ENCODE measurements at places on chromosomes 7 and 10.

- DNase-seq: no peak
Measured at GRCh38 chr10:72694476-72695369, 2.8 kb downstream of the MCU start.

DNA sequence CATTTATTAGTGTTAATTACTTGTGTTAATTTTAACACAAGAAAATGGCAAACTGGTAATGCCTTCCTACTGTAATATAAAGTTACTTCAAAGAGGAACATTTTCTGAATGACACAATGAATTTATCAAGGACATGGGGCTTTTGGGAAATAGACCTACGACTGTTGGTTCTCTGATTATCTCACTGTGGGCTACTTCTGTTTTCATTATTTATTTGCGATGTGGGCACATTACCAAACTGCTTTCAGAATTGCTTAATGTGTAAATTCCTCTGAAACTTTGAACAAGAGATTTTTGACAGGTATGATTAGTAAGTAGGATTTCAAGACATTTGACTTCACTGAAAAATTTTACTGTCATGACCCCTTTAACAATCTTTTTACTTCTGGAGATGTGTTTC lies 535.6 kb downstream of the CNTNAP2 start:
- no peak for DNase-seq

GRCh38 chr7:30344513-30344912 lies 60.1 kb downstream of the ZNRF2 start:
- DNase-seq: no peak

- DNase-seq: no peak
Measured at GRCh38 chr7:20991544-20991943, 204.9 kb upstream of the SP8 start.

GRCh38 chr7:27409776-27410175 lies 167.2 kb downstream of the EVX1 start:
- DNase-seq: no peak

DNA sequence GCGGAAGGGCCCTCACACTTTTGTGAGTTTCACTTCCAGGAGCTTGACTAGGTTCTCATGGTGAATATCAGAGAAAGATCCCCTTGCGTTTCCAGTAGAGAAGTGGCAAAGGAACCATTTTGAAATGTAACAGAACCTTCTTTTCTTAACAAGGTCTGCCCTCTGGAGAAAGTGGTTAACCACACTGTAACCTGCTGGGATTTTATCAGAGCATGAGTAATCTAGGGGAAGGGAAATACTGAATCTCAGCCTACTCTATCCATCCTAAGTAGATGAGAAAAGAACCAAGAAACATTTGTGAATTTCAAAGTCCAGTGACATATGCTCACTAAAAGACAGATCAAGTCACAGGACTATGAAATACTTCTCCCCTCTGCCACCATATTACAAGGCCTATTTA lies 235.5 kb downstream of the ZEB1 start:
- DNase-seq: peak; percentile 4

GRCh38 chr7:137626469-137627067 lies 220.2 kb downstream of the DGKI start:
- DNase-seq: no peak

DNA sequence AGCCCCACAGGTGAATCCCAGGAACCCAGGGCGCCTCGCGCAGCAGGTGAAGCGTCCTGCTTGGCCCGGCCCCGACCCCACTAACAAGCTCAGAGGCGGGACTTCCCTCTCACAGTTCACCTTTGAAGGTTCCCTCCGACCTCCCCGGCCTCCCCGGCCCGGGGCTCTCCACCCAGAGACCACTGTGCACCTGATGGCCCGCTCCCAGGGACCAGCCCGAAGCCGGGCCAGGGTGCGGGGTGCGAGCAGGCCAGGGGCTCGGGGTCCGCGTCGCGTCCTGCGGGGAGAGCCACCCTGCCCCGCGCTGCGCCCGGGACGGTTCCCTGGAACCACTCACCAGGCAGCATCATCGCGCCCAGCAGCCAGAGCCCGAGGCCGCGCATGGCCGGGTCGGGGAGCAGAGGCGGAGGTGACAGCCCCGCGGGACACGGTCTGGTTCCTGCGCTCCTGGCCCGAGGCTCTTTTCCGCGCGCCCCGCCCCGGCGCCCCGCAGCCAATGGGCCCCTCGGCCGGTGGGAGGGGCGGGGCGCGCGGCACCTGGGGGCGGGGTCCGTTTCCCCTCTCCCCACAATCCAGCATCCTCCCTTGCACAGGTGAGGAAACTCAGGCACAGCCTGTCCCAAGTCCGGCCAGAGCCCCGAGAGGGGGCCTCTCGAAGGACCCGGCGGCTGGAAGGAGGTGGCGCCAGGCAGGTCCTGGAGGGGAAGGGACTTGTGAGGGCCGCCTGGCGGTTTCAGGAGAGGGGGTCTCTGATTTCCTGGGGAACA lies at the start of gene ADAM8:
ADAM8 (minus strand) TSS at position 434 of the 767 bp plus-strand sequence; CDS start at position 383, 51 bp downstream.
- DNase-seq: no peak

DNA sequence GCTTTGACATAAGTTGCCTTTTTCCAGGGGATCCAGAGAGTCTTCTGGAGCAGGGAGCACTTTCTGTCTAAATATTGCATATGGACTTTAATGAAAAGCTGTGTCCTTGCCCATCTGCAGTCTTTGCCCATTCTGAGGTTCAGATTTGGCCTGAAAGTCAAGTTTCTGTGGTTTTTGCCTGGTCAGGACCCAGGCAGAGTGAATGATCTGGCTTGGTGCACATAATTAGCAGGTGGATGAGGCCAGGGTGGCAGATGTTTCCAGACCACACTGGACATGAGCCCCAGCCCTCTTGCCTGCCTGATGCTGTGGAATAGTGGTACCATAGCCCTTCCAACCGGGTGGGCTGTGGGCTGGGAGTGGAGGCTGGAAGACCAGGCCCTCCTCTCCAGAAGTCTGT lies 11.0 kb downstream of the HECW1 start:
- no peak for DNase-seq

GRCh38 chr7:40015790-40016296 lies 65.8 kb downstream of the CDK13 start:
- DNase-seq: no peak

DNA sequence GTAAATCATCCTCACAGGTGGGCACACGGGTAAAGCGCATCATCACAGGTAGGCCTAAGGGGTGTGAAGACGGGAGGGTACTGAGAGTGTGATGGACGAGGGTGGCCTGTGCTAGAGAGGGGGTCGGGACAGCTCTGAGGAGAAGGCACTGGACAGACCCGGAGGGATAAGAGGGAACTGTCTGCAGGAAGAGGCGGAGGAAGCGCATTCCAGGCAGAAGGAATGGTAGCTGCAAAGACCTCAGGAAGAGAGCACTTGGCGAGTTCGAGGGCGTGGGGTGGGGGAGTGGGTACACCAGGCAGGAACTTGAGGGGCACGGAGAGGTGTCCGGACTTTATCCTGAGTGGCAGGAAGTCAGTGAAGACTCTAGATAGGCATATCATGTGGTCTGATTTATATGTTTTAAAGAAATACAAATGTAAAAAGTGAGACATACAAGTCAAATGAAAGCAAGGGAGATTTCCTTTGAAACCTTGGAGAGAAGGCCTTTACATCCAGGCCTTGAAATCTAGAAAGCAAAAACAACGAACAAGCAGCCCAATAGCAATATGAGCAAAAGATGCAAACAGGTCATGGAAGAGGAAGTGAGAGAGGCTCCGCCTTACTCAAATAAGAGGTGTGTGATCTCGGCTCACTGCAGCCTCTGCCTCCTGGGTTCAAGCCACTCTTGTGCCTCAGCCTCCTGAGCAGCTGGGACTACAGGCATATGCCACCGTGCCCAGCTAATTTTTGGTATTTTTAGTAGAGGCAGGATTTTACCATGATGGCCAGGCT lies 3.6 kb downstream of the LHPP start:
- no peak for DNase-seq

DNA sequence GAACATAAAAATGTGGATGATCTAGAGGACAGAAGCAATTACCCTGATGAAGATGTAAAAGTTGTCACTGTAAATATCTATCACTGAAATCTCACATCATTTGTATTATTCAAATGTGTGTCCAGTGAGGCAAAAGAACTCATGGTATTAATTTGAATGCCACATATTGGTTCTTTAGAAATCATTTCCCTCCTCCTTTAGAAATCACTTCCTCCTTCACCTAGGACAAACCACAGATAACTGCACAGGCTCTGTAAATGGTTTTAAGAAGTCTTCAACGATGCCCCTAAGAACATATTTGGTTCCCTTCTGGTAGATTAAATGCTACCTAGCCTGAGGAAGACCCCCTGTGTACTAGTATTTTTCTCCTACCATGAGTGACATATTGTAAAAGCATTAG lies 33.1 kb upstream of the ZNF518A start:
- no peak for DNase-seq

- DNase-seq: no peak
Measured at GRCh38 chr7:138491612-138492386, 31.7 kb downstream of the TRIM24 start.

DNA sequence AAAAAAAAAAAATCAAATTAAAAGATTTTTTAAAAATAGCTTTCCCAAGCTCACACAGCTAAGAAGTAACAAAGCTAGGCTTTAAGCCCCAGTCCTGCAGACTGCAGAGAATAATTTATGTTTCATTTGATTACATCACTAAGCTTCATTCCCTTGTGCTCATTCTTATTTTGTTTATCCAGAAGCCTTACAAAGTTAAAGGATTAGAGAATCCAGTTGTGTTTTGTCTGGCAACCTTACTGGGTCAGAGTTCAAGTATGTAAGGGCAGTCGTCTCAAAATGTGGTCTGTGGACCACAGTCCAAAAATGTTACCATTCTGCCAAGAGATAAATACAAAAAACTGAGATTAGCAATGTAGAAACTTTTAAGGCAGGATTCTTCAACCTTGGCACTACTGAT lies 32.1 kb upstream of the EZH2 start:
- DNase-seq: peak; percentile 76

GRCh38 chr7:7688956-7689355 lies 29.5 kb downstream of the RPA3 start:
- DNase-seq: no peak
